NCI-H2171 treated with DMSO at 0.1 percent for 48 hours (cell line): ENCODE measurements at places on chromosomes 16 and 17.

- peak; percentile 48 for DNase-seq
Observed at GRCh38 chr17:81553616-81554181, 1.5 kb upstream of the FAAP100 start.

DNA sequence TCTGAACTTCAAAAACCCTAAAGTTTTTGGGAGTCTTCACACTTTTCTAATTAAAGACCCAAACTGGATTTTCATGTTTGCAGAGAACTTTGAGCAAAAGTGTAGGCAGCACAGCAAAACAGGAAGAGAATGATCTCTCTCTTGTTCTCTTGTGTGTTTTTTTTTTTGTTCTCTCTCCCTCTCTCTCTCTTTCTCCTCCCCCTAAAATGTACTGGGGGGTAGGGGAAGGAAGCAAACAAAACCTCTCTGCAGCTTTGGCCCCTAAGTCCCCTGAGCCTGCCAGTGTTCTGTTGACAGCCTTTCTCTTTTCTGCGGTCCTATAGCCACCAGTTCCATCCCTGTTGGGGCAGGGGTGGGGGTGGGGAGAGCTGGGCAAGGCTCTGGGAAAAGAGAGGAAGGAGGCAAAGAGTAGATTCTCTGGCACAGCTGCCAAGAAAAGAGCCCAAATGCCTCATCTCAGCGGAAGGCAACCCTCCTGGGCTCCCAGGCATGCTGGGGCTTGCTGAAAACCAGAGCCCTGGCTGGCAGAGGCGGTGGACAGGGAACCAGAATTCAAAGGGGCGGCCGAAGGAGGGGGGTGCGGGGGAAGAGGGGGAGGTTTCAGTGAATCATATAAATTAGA, 295.3 kb downstream of the SOX9 start:
- DNase-seq = peak; percentile 77

- DNase-seq = no peak
Observed at GRCh38 chr16:5479926-5480325, 382.3 kb upstream of the EEF2KMT start.

DNA sequence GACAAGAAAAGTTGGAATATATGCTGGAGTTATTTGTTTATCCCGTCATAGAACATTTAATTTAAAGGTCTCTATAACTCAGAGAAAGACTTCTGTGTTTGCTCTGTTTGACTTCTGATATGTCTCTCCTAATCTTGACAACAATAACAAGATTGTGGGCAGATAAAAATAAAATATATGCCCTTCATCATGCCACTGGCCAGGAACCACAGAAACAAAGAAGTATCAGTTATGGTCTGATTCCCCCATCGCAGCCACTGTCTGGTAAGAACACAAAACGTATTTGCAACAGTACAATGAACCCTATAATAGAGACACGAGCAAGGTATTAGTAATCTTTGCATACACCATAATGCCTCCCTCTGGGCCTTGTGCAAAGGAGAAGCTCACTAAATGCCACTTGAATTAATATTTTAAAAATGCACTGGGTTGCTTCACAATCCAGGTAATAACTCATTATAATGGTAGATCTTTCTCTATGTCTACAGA, 1498.3 kb downstream of the CDH11 start:
- no peak for DNase-seq

DNA sequence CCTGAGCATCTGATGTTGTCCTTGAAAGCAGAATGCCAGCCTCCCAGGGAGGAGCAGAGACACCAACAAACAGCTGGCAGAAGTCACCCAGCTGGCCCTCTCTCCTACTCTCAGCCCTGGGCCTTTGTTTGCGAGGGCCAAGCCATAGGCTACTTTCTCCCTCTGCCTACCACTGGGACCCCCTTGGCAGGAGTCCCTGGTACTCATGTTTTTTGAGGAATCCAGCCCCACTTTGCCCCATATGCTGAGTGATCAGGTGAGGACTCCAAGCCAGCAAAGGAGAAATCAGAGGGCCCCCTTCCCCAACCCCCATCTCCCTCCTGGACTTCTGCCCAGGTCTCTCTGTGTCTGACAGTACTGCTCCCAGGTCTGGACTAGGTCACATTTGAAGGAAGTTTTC, 121.9 kb downstream of the USP31 start:
- peak; percentile 91 for DNase-seq

- peak; percentile 74 for DNase-seq
Observed at GRCh38 chr16:68492543-68493411, 44.5 kb upstream of the SMPD3 start.

DNA sequence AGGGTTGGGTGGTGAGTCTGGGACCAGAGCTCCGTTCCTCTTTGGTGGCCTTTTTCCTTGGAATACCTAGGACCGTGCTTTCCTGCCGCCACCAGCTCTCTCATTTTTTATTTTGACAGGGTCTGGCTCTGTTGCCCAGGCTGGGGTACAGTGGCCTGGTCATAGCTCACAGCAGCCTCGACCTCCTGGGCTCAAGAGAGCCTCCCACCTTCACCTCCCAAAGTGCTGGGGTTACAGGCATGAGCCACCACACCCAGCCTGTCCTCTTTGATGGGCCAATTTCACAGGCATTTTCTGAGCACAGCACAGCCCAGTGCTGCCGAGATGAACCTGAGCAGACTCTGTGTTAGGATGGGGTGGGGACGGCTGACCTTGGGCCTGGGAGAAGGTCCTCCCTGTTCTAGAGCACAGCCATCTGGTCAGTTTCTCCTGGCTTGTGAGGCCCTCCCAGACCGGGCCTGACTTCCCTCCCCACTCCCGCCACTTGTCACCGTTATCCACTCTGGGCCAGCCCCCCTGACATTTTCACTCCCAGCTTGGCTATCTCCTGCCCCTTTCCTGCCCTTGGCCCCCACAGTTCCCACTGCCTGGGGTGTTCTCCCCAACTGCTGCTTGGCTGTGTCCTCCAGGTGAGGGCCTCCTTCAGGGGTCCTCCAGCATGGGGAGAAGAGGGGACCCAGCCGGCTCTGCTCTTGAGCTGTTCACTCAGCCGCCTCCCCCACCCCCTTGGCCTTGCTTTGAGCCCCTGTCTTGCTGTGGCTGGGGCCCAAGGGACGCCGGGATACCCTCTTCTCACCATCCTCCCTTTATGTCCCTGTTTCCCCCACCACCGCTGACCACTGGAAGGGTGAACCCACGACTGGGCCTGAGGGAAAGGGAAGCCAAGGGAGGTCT, 5.0 kb downstream of the ADCY7 start:
- DNase-seq = no peak

GRCh38 chr17:44935116-44935515, 12.5 kb downstream of the KIF18B start:
- no peak for DNase-seq

GRCh38 chr17:73621685-73622084, 22.6 kb downstream of the SDK2 start:
- DNase-seq = no peak

GRCh38 chr17:45814622-45815606, 29.8 kb upstream of the SPPL2C start:
- DNase-seq = no peak

GRCh38 chr16:86455116-86455515, 55.2 kb upstream of the FOXF1 start:
- DNase-seq = no peak

- no peak for DNase-seq
Observed at GRCh38 chr17:50627036-50627781, 7.5 kb upstream of the ABCC3 start.

- peak; percentile 86 for DNase-seq
Observed at GRCh38 chr17:74190154-74190553, 13.3 kb upstream of the RPL38 start.

DNA sequence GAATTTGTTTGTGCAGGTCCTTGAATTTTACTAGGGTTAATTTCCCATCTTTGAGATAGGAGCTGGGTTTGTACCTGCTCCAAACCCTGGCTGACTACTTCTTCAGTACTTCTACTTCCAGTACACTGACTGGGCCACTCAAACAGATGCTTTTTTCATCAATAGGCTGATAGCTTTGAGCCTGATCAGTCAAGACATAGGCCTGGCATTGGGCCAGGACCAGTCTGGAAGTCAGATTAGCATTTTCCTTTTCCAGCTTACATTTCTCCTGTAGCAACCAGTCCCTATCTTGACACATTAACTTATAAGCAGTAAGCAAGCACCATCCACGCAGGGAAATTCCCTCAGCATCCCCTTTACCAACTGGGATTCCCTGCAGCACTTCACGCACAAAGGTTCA, 7.5 kb upstream of the TMEM101 start:
- DNase-seq = no peak

DNA sequence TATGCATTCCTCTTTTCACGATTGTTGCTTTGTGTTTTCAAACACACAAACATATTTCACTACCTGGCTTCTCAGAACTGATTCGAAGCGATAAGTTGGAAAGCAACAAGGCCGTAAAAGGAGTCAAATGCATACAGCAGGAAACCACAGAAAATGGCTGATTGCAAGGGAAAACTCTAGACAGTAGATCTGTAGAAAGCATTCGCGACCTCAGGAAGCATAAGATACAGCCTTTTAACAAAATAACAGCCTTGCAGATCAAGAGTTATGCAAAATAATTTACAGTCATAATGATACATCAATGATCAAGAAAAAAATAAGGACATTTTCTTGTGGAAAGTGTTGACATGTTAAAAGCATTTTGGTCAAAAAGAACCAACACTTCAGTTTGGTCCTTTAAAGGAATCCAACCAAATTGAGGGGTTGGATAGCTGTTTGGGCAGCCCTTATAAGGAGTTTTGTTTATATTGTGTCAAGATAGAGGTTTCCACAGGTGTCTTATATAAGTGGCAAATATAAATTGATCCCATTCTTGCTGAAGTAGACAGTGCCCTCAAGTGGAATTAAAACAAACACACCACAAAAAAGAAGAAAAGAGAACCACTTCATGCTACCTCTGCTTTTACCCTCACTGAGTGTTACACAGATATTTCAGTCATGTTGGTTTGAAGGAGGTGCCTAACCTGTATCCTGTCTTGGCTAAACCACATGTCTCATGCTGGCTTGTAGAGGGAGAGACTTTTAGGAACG, 5.5 kb downstream of the CYLD start:
- DNase-seq = peak; percentile 66

- no peak for DNase-seq
Observed at GRCh38 chr17:59330053-59330942, 1.2 kb upstream of the YPEL2 start.

DNA sequence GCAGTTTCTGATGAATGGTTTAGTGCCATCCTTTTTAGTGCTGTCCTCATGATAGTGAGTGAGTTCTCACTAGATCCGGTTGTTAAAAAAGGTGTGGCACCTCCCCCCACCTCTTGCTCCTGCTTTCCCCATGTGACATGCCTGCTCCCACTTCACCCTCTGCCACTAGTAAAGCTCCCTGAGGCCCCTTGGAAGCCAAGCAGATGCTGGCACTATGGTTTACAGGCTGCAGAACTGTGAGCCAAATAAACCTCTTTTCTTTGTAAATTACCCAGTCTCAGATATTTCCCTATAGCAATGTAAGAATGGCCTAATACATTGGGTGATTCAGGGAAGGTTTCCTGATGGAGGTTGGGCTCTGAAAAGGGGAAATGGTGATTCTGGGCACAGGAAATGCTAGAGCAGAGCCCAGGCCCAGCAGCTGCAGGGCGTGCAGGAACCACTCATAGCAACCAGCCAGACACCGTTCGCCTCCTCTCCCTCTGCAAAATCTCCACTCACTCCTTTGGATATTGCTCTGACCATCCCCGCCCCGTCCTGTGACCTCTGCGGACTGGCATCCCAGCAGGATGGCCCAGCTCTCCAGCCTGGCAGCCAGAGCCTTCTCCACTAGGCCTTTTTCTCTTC, 2.6 kb upstream of the ADORA2B start:
- DNase-seq = no peak

DNA sequence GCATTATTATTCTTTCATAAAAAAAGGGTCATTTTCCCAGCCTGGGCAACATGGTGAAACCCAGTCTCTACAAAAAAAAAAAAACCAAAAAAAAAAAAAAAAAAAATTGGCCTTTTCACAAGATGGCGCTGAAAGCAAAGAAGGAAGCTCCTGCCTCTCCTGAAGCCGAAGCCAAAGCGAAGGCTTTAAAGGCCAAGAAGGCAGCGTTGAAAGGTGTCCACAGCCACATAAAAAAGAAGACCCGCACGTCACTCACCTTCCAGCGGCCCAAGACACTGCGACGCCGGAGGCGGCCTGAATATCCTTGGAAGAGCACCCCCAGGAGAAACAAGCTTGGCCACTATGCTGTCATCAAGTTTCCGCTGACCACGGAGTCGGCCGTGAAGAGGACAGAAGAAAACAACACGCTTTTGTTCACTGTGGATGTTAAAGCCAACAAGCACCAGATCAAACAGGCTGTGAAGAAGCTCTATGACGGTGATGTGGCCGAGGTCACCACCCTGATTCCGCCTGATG, 4.9 kb upstream of the PGAP6 start:
- DNase-seq = no peak

- DNase-seq = no peak
Observed at GRCh38 chr17:81398176-81398831, 3.0 kb downstream of the BAHCC1 start.

- DNase-seq = no peak
Observed at GRCh38 chr16:14240964-14241363, 169.8 kb downstream of the MRTFB start.

DNA sequence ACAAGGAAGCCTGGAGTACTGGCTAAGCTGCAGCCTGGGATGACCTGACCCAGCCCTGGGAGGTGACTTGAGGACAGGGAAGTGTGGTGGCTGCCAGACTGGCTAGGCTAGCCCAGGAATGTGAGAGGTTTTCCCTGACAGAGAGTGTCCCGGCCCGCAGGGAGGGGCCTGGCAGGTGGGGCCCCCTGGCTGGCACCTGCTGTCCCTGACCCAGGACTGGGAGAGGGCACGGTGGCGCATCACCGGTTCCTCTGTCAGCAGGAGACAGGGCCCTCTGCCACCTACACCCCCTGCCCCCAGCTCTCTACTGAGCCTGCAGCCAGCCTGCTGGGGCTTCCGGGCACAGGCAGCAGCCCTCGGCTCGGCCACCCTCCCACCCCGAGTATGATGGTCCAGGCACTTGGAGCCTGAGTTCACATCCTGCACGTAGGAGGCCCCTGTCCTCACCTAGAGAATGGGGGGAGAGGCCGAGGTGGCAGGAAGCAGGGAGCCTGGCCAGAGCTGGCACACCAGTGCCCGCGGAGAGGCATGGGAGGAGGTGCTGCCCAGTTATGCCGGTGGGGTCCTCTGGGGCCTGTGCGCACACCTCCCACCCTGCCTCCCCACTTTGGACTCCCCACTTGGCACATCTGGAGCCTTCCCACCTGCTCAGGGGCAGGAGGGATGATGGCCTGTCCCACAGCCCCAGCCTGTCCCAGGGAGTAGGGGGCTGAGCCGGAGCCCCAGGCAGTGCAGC, 528 bp downstream of the PRSS27 start:
- no peak for DNase-seq

DNA sequence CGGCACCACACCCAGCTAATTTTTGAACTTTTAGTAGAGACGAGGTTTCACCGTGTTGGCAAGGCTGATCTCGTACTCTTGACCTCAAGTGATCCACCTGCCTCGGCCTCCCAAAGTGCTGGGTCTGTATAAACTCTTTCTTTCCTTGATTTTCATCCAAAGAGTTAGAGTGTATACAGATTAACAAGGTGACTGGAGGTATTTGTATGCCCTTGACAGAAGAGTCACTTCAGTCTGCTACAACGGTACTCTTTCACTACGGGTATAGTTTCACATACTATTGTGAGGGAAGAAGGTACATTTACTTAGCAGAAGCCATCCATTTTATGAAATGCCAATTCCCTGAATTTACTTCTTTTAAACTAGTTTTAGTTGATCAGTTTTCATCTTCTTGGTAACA, 32.5 kb downstream of the PPM1E start:
- DNase-seq = no peak

GRCh38 chr16:678858-679813, 1.1 kb upstream of the STUB1 start:
- DNase-seq = peak; percentile 82

- no peak for DNase-seq
Observed at GRCh38 chr16:28140788-28141618, 70.8 kb downstream of the XPO6 start.
